ENCODE measurements at places on chromosomes 13 and 19.

DNA sequence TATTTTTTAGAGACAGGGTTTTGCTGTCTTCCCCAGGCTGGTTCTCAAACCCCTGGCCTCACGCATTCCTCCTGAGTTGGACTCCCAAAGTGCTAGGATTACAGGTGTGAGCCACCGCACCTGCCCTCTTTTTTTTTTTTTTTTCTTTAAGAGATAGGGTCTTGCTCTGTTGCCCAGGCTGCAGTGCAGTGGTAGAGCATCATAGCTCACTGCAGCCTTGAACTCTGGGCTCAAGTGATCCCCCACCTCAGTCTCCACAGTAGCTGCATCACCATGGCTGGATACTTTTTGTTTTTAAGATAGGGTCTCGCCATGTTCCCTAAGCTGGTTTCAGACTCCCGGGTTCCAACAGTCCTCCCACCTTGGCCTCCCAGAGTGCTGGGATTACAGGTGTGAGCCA is 1.5 kb downstream of the KCNJ14 start:
- no peak for DNase-seq

DNA sequence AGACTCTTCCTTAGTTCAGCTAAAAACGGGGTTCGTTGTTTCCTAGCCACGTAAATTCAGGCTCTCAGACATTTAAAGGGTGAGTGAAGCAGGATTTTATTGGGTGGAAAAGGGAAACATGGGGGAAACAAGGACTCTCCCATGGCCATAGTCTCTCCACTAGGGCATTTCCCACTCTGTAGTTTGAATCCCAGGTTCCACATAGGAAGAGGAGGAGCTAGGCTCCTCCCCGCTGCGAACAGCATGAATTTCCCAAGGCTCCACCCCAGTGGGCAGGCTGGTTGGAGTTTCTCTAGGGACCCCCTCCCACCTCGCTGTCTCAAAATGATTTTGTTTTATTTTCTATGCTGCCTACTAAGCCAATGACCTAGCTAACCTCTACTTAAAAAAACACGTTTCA is 2170.8 kb upstream of the PCDH20 start:
- no peak for DNase-seq

- no peak for DNase-seq
Measured at GRCh38 chr19:38719761-38720558, 24.3 kb downstream of the CAPN12 start.

DNA sequence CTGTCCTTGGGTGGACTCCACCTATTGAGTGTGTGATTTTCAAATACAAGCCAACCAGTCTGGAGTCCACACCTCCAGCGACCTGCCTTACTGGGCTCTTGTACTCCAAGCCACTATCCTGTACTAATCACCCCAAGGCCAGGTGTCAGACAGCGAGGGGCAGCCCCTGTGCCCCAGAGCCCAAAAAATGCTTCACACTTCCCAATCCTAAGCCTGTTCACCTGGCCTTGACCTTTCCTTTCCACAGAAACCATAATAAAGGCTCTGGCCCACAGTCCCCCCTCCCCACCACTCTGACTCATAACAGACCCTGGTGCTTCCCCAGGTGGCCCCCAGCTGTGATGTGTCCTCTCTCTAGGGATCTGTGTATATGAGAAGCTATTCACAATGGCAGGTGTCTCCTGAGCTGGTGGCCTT is 3.9 kb downstream of the CD209 start:
- DNase-seq, result no peak

DNA sequence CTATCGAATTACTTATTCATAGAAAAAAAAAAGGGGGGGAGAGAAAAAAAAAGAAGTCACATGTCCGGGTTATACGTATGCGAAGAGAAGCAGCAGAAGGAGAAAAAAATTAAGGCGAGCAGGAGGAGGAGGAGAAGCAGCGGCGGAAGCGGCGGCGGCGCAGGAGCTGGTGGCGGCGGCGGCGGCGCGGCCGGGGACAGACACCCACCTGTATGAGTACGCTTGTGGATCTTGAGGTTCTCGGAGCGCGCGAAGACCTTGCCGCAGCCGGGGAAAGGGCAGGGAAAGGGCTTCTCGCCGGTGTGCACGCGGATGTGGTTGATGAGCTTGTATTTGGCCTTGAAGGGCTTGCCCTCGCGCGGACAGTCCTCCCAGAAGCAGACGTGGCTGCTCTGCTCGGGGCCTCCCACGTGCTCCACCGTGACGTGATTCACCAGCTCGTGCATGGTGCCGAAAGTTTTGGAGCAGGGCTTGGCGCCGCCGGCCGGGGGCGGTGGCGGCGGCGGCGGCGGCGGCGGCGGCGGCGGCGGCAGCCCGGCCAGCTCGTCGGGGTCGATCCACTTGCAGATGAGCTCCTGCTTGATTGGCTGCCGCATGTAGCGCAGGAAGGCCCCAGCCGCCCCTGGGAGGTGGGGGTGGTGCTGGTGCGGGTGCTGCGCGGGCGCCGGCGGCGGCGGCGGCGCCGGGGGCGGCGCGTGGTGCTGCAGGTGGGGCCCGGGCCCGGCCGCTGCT is 1.5 kb downstream of the ZIC5 start:
- no peak for DNase-seq

- DNase-seq, result no peak
Measured at GRCh38 chr19:48004236-48004635, 9.8 kb downstream of the ELSPBP1 start.

- DNase-seq, result no peak
Measured at GRCh38 chr19:18915639-18916038, 3.5 kb downstream of the COPE start.

DNA sequence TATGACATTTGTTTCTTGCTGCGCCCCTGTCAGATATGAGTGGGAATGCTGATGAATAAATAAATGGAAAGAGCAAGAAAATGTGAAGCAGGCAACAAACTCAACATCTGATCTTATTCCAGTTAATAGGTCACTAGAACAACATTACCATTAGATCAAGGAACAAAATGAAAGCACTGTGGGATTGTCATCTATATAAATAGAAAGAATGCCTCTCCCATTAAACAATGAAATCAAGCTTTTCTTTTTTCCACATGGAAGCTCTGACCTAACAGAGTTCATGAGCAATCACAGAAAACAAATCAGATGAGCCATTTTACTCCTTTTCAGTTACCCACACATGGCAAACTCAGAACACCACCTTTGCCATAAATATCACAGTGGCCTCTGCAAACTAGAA is 354.8 kb downstream of the SUCLA2 start:
- no peak for DNase-seq

GRCh38 chr13:24861617-24862362 is 97.8 kb downstream of the RNF17 start:
- no peak for DNase-seq

GRCh38 chr19:40279761-40280607 is 5.2 kb downstream of the AKT2 start:
- no peak for DNase-seq

DNA sequence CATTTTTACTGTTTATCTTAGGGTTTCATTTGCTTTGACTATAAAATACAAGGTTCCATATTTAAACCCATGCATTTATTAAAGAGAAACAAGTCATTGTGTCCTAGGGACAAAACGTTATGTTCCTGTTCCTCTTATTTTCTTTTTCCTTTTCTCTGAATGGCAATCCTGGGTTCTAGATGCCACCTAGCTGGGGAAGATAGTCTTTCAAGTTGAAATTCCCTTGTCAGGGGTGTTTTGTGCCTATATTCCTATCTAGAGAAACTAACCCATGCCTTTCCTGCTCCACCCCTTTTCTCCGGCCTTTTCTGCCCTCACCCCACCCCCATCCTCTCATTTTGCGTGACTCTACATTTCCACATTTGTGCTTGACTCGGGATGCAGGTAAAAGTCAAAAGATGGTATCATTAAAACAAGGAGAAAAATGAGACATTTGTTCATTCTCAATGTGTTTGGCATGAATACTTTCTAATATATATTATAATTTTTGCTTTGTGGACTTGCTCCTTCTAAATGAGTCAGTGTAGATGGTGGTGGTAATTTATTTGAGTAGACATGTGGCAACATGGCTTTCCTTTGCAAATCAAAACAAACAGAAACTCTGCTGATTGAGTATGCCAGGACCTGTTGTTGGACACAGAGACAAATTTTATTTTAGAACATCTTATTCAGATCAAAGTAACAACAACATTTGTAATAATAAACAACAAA is 26.8 kb upstream of the STARD13 start:
- DNase-seq, result no peak

- DNase-seq, result no peak
Measured at GRCh38 chr13:55361141-55361540, 1779.6 kb upstream of the PRR20A start.

DNA sequence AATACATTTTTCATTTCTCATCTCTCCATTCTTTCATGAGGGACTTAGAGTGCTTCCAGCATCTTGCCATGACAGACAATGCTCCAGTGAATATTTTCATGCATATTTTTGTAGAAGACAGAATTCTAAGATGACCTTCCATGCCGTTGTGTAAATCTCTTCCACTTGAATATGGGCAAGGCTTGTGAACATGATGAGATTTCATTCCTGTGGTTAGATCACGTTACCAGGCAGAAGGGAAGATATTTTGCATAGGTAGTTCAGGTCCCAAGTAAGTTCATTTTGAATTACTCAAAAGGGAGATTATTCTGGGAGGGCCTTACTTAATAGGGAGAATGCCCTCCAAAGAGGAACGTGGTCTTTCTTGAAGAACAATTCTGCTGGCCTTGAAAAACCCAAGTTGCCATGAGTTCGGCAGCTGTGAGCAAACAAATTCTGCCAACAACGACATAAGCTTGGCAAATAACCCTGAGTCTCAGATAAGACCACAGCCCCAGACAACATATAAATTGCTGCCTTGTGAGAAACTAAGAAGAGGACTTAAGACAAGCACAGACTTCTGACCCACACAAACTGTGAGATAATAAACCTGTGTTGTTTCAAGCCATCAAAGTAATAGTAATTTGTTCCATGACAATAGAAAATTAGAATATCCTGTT is 400.5 kb upstream of the GPC6 start:
- DNase-seq, result no peak

All from stimulated activated CD4-positive, alpha-beta T cell treated with anti-CD3 and anti-CD28 coated beads, Interleukin-2, amount 100 ng/mL, for 48 hours (primary cell).